Anterior cingulate cortex (tissue), 58 donors: ENCODE measurements at places on chromosomes 2 and 18.

GRCh38 chr18:8359076-8359475 lies 250.2 kb upstream of the RAB12 start:
- DNase-seq = no peak

GRCh38 chr2:26590508-26590907 lies 50.7 kb downstream of the CIB4 start:
- no peak for DNase-seq

DNA sequence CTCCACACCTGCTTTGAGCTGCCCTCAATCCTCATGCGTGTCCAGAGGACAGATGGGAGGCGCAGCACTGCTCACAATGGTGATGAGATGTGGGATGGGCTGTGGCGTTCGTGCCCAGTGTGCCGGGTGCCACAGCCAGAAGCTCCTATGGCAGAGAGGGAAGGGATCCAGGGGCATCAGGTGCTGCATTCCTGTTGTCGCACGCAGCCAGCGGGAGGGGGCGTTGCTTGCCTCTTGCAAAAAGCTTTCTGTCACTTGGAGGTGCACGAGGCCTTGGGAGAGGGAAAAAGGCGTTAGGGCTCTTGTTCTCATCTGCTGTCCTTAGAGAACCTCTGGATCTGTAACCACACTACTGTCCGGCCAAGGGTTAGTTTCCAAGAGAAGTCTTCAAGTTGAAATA lies 29.2 kb upstream of the ALLC start:
- no peak for DNase-seq

- no peak for DNase-seq
These were observed 523.1 kb upstream of the FSIP2 start for GRCh38 chr2:185215497-185215896.

DNA sequence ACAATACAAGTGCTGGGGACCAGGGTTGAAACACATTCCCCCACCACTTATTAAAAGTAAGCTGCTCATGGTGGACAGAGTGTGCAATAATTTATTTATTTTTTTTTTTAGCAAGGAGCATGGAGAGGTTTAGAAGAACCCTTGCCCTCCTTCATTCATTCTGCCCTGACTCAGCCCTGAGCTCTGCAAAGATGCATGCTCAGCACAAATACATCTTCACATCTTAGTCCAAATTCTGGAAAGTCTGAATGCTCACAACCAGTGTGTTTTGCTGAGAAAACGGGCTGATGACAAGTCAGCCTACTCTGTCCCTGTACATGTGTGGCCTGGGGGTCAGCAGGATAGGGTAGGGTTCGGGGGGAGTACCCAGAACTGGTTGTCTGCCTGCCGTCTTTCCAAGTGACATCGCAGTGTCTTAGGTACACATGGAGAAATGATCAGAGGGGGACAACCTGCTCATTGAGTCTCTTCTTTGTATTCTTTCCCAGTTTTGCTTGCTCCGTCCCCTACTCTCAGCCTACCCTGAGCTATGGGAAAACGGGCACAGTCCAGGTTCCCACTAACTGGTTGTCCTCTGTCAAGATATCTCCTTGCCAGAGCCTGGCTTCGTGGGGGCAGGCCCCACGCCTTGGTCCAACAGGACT lies 76.4 kb downstream of the ADD2 start:
- DNase-seq = no peak

GRCh38 chr18:10113121-10114022 lies 199.6 kb downstream of the VAPA start:
- no peak for DNase-seq

DNA sequence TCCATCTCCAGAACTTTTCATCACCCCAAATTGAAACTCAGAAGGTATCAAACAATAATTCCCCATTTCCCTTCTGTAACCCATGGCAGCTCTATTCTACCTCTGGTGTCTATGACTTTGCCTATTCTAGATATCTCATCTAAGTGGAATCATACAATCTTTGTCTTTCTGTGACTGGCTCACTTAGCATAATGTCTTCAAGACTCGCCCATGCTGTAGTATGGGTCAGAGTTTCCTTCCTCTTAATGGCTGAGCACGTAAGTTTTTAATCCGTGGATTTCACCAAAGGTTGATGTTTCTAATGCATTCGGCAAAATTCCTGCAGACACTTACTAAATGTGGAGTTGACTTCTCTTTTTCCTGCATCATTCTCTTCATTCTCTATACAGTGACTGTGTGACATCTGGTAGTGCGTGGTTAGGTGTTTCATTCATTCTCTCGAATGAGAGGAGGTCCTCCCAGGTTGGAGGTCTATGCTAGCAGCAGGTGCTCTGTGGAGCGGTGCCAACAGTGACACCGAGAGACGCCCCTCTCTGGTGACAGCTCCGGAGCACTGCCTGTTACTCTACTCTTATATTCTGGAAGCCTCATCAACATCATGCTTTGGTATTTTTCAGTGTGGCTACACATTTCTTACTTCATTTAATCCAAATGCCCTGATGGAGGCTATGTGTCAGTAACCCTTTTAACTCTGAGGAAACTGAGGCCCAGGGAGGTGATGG lies 50.1 kb downstream of the ATOH8 start:
- DNase-seq = no peak
